ENCODE measurements at places on chromosomes 3 and 15. TPM values are rescaled to one million over a fixed set of nuclear protein-coding genes. Genes with fewer than 3 reads are reported as not detected.

GRCh38 chr15:98610991-98611390 is 37.3 kb upstream of the IGF1R start:
- no peak for DNase-seq

The DAG1 gene
- 132 TPM for polyA plus RNA-seq

- no peak for DNase-seq
Measured at GRCh38 chr3:46599590-46599989, 12.7 kb upstream of the FAM240A start.

GRCh38 chr15:60208709-60209108 is 189.1 kb downstream of the ANXA2 start:
- no peak for DNase-seq

The ZBED2 gene
- polyA plus RNA-seq: 0.17 TPM

GRCh38 chr15:82944821-82945220 is 7.7 kb downstream of the HOMER2 start:
- DNase-seq: no peak

Measured in right renal pelvis (tissue), 4 donors.